ENCODE measurements at places on chromosomes 4 and X.

GRCh38 chr4:81634766-81635549 lies 163.3 kb upstream of the RASGEF1B start:
- peaks cover 28% of the 10 kb centered on the region for H3K4me1 ChIP-seq
- no peaks in the 10 kb centered on the region for H3K36me3 ChIP-seq
- DNase-seq, result no peak

DNA sequence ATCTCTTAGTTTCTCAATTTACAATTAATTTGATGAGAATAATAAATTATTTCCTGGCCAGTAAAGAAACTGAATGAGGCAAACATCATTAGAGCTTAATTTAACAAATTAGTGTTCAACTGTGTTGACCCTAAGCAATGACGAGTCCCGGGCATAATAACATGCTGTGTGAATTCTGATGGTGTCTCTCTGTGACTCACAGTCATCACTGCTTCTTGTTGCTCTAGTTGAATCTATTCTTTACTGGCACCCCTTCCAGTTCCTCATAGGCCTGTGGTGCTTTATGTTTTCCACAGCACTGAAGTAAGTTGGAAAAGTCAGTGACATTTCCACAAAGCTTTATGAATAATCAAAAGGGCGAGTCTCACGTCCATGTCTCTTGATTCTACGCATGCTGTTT lies 57.7 kb upstream of the SLC7A11 start:
- no peak overlapping the region for H3K4me3 ChIP-seq
- H3K27ac ChIP-seq, result no peak overlapping the region

- H3K36me3 ChIP-seq, result no peaks in the 10 kb centered on the region
- no peaks in the 10 kb centered on the region for H3K27me3 ChIP-seq
- no peak overlapping the region for H3K27ac ChIP-seq
- no peak for DNase-seq
Measured at GRCh38 chrX:33188286-33188685, 23.1 kb downstream of the DMD start.

DNA sequence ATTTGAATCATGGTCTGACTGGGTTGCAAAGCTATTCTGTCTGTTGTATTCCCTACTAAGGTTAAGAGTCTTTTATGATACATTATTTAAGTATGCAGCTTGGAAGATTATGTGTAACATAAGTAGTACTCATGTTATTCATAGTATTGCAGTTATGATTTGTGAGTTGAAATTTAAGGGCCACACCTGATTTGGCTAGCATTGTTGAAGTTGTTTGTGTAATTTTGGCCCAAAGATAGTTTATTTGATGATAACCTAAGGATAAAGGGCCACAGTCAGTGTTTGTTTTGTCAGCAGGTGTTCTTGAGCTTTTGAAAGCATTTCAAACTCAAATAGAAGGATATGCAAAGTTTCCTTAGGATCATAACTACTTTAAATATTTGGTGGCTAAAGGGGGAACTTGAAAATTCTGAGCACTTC lies 38.9 kb downstream of the NUDT9 start:
- no peaks in the 10 kb centered on the region for H3K27me3 ChIP-seq
- H3K4me3 ChIP-seq, result no peak overlapping the region
- H3K36me3 ChIP-seq, result peaks cover 13% of the 10 kb centered on the region
- no peak for DNase-seq
- peaks cover 4% of the 10 kb centered on the region for H3K4me1 ChIP-seq

DNA sequence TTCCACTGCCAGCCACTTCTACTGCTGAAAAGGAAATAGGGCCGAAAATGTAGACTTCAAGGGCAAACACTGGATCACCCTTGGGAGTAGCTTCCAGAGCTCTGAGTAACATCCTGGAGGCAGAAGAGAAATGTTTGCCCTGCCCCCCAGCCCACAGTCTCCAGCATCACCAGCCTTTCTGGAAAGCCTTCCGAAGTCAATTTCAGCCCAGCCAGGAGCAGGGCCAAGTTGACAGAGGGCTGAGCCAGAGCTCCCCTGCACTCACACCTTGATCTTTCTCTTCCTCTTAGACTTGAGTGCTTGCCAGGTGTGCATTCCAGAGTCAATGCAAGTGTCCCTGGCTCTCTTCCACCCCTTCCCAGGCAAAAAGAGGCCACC lies 35.2 kb downstream of the SLC25A5 start:
- H3K27me3 ChIP-seq, result no peaks in the 10 kb centered on the region
- H3K4me1 ChIP-seq, result peaks cover 5% of the 10 kb centered on the region
- no peak overlapping the region for H3K27ac ChIP-seq
- DNase-seq, result no peak
- no peaks in the 10 kb centered on the region for H3K36me3 ChIP-seq
